EH (cell line): ENCODE measurements at places on chromosomes 3 and 15.

- DNase-seq = no peak
Observed at GRCh38 chr3:19221081-19221480, 72.8 kb downstream of the KCNH8 start.

DNA sequence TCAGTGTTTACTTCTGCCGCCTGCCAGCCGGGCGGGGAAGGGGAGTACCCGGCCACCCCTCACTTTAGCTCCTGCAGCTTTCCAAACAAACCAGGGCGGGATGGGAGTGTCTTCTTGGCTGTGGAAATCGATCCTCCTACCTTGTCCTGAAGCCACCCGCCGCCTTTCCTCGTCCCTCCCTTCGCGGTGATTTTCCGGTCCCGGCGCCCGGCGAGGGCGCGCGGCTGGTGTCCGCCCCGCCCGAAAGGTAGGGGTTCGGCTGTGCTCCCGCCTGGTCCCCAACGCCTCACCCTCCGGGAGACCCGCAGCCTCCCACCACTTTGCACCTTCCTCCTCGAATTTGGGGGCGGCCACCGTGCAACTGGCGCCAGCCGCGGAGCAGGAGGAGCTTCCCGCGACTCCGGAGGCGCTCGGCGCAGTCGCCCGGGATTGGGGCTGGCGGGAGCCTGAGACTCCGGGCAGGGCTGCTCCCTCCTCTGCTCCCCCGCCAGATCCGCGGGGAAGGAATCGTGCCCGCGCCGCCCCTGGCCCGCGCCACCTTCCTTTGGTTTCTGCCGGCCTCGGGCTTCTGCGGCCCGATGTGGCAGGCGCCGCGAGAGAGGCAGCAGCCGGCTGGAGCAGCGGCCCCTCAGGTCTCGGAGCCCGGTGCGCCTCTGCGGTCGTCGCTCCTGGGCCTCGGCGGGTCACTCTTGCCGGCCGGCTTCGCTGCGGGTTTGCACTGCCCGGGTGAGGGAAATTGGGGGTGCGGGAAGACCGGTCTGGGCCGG, 30.7 kb upstream of the ST3GAL6 start:
- DNase-seq = peak; percentile 15

DNA sequence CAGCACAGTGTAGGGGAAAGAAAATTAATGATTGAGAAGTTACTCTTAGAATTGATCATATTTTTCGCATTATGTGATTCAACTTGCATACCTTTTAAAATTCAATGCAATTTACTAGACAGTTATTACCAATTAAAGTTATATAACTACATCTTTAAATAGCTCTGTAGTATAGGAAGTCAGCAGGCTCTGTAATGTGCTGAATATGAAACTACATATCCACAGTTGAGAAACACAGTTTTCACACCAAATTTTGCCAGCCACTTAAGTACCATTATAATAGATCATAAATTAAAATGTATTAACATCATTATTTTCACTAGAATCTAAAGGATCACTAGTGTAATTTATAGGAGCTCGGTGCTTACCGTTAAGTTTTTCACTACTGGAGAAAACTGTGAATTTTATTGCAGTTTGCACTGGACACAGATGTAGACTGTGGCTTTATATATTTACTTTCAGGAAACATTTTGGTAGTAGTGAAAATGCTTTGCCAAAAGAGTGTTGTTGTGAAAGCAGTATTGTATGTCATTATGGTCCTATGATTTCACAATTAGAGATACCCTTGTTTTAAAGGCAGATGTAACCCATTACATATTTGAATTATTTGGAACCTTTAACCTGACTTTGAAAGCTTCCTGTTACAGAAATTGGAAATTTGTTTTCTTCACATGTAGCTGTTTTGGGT, 113.6 kb downstream of the PLCL2 start:
- DNase-seq = no peak

- peak; percentile 32 for DNase-seq
Observed at GRCh38 chr15:89383365-89384175, 48.9 kb upstream of the POLG start.

- no peak for DNase-seq
Observed at GRCh38 chr15:89785064-89785773, 9.1 kb downstream of the MESP2 start.

DNA sequence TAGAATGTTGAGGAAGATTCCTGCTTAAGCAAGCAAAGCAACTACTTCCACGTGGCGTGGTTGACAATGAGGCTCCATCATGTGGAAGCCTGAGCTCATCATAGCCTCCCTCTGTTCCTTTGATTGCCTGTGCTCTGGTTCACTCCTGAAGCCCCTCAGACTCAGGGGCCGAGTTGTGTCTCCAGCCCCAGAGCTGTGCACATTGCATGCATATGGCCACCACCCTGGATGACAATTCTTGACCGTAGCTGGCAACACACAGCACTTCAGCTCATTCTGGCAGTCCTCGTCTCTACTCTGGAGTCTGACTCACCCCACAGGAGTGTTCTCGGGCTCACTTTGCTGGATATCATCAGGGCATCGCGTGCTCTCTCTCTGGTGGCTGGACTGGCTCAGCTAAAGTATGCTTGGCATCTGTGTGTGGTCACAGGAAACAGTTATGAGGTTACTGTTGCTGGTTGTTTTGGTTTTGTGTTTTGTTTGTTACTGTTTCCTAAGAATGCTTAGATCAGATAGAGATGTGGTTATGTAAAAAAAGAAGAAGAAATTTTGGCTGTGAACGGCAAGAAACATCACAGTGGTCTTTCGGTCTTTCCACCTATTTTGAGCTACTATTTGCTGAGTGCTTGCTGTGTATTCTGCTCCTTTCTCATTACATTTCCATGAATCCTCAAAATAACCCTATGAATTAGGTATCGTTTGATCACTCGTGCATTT, 41.6 kb upstream of the MRPS22 start:
- DNase-seq = peak; percentile 100

- DNase-seq = peak; percentile 84
Observed at GRCh38 chr15:73683777-73684580, at the start of gene CD276. CD276 (plus strand) TSS chr15:73684383; CDS start chr15:73699640, 15,257 bp downstream.

DNA sequence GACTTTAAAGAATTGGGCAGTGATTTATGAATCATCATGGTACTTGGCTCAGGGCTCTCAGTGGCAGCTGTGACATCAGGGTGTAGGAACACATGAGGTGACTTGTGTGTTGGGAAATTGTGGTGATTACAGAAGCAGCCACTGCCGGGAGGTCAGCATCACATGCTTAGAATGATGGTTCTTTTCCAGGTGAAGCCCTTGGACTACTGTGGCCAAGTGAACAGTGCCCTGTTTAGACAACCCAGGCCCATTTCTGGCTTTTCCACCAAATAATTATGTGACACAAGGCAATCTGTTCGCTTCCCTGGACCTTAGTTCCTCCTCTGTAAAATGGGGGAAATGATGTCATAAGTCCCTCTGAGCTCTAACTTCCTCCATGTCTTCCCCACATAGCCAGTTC, 139.7 kb upstream of the ROPN1 start:
- DNase-seq = peak; percentile 39

- DNase-seq = no peak
Observed at GRCh38 chr3:20849975-20850374, 664.0 kb upstream of the SGO1 start.

DNA sequence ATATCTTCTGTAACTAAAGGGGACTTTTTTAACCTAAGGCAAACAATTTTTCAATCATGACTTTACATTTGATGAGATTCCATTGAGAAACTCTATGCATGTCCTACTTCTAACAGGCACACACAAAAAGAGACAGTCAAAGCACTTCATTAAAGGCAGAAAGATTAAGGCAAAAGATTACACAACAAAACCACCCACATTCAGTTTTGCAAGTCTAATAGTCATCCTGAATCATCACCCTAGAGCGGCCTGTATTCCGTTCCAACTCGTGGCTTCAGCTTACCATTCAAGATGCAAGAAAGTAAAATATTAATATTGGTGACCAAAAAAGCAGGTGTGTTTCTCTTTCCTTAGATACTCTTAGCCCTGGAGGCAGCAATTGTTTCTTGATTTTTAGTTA, 205.9 kb downstream of the P3H2 start:
- DNase-seq = peak; percentile 89
